ENCODE measurements at places on chromosomes 11 and 22. TPM values are rescaled to one million over a fixed set of nuclear protein-coding genes. Genes with fewer than 3 reads are reported as not detected.

DNA sequence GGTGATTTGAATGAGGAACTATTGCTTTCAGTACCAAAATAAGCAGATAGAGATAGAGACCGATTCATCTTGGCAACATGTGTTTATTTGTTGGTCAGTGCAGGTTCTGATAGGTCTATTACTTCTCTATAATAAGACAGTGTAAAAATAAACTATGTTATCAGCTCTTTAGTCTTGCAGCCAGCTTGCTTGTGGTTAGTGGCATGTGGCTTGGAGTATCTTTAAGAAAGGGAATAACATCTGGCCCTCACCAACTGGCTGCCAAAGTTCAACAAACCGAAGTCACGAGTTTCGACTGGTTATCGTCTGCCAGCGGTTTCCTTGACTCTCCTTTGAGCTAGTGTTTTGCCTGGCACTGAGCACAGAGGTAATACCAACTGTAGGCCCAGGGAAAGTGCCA is 71.8 kb downstream of the CTTN start:
- no peak for DNase-seq

GRCh38 chr11:76649851-76650372 is 20.6 kb downstream of the LRRC32 start:
- no peak for DNase-seq

GRCh38 chr11:113475160-113475761 is at the start of gene DRD2:
Gene DRD2 (minus strand): TSS chr11:113475398. CDS start chr11:113424651, 50,747 bp downstream.
- DNase-seq: no peak

GRCh38 chr11:73113426-73113825 is 28.7 kb downstream of the FCHSD2 start:
- no peak for DNase-seq

DNA sequence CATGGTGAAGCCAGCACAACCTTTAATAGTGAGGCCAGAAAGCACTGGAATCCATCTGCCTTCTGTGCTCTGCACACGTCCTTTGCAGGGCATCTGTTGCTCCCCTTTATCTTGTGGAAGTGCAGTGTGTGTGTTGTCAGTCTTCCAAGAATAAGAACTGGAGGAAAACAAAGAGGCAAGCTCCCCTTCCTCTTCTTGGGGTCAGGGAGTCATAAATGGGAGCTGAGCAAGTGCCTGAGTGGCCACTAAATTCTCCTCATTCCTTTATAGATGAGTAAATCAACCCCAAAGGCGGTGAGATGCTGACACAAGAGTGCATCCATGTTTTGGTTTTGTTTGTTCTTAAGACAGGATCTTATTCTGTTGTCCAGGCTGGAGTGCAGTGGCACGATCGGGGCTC is 38.3 kb downstream of the WT1 start:
- no peak for DNase-seq

DNA sequence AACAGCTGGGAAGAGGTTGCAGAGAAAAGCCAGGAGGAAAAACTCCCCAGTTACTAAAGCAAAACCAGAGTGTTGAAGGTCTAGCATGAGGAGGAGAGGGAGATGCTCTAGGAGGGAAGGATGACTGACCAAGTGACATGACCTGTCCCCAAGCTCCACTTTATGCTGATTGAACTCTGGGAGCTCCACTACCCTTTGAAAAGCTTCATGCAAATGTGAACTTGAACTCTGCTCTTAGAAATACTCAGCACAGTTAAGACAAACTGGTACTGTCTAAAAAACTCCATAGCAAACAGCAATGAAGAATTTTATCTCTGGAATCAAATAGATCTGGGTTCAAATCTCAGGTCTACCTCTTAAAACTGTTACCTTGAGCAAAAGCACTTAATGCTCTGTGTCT is 14.5 kb upstream of the POU2AF1 start:
- DNase-seq: no peak

DNA sequence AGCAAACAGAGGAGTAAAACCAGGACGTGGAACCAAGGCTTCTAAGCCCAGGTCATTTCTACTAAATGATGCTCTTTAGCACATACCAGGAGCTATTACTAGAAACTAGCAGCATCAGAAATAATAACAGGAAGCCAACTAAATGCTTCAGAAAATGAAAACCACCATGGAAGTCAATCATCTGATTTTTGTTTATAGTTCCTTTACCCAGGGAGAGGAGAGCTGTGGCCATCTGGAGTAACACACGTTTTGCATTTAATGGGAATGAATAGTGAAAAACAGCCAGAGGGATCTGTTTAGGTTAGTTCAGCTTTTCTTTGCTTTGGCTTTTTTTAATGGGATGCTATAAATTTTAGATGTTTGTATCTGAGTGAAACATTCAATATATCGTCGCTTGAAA is 250.7 kb upstream of the ARHGAP20 start:
- DNase-seq: no peak

DNA sequence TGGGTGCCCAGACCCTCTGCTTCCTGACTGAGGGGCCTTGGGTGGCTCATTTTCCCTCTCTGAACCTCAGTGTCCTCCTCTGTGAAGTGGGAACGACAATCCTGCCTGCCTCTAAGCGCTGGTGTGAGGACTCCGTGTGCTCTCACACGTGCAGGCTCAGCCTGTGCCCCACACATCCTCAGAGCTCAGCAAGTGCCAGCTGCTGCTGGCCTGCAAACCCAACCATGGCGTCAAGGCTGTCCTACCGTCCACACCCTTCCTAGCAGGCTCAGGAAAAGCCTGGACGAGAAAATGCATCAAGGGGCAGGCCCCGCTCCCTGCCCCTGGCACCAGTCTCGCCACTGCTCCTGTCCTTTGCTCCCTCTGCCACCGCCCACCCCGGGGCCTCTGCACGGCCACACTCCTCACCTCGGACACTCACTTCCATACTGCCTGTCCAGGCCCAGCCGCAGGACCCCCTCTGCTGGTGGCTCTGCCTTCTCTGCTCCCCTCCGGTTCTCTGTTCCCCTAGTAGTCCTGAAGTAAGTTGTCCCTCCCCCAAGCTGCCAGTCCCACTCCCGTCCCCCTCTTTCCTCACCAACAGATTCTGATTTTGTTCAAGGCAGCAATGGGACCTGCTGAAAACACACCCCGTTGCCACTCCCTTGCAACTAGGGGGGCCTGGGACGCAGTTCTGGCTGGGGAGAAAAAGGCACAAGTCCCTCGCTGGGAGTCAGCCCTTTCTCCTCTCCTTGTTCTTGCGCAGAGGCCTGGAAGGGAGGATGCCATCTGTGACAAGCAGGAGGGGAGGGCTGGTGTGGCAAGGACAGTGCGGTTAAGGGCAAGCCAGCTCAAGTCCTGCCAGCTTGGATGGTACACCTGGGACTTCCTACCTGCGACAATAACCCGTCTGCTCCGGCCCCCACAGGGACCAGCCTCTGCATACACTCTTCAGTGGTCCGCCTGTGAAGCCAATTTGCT is 62.2 kb downstream of the ARFGAP3 start:
- no peak for DNase-seq

- no peak for DNase-seq
These were observed 339.2 kb downstream of the TENM4 start for GRCh38 chr11:79101656-79102055.

- DNase-seq: no peak
These were observed 1.2 kb upstream of the TMEM45B start for GRCh38 chr11:129814244-129815014.

GRCh38 chr11:19398772-19399527 is 158.2 kb upstream of the E2F8 start:
- no peak for DNase-seq

- no peak for DNase-seq
These were observed 7.8 kb upstream of the CD248 start for GRCh38 chr11:66324664-66325063.

GRCh38 chr22:47204002-47204979 is 441.8 kb downstream of the TBC1D22A start:
- no peak for DNase-seq

- no peak for DNase-seq
These were observed 133.9 kb upstream of the UBASH3B start for GRCh38 chr11:122521626-122522025.

- no peak for DNase-seq
These were observed 11.7 kb downstream of the MAFF start for GRCh38 chr22:38213319-38213989.

GRCh38 chr11:17389957-17390649 is 1.6 kb upstream of the KCNJ11 start:
- no peak for DNase-seq

DNA sequence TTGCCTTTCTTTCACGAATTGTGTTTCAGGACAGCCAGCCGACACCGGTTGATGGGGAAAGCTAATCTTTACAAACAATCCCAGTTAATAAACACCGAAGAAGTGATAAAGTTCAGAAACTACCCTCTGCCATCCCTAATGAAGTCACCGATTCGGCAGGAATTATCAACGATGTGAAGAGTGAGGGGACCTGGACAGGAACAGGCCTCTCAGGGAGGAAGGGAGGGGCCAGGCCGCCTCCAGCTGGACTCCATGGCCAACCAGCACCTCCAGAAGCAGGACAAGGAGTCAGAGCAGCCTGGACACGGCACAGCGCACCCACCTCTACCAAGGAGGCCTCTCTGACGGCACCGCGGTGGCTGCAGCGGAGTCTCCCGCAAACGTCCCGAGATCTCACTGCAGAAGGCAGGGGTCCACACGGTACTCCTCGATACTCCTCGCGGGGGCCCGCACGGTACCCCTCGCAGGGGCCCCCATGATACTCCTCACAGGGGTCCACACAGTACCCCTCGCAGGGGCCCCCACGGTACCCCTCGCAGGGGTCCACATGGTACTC is 3.9 kb downstream of the TOLLIP start:
- DNase-seq: no peak

DNA sequence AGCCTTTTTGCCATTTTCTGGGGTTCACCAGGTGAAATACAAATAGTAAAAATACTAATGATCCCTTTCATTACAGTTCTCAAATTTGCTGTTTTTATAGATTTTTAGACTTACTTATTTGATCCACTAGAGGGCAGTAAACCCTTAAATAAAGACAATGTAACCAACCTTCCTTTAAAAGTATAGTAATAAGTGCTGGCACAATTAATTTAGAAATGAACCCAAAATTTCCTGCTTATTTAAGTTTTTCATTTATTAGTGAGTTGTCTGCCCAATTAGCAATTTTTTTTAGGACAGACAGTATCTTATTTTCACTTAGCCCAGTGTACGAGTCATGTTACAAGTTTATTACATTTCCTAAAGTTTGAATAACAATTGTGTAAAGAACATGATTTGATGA is 4.7 kb downstream of the DDIAS start:
- DNase-seq: no peak

DNA sequence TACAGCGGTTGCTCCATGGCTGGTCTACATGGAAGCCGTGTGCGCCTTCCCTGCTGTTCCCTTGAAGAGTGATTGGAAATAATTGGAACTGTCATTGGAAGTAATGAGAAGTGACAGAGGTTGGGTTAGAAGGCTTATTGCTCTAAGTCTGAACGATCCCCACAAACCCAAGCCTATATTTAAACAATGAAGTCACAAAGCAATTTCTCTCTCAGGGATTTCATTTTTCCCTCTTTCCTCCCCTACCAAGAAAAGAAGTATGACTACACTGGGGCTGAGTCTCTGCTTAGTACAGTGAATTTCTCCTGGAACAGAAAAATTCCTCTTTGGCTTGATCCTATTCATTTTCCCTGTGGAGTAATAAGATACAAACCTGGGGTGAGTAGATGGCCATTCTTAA is 7.8 kb downstream of the CLMP start:
- DNase-seq: no peak

- DNase-seq: no peak
These were observed 6.1 kb upstream of the CD82 start for GRCh38 chr11:44559207-44559939.

GRCh38 chr11:35138943-35139721 is at the start of gene CD44:
Gene CD44 (plus strand): TSS chr11:35139171. CDS start chr11:35139304, 133 bp downstream.
- no peak for DNase-seq

DNA sequence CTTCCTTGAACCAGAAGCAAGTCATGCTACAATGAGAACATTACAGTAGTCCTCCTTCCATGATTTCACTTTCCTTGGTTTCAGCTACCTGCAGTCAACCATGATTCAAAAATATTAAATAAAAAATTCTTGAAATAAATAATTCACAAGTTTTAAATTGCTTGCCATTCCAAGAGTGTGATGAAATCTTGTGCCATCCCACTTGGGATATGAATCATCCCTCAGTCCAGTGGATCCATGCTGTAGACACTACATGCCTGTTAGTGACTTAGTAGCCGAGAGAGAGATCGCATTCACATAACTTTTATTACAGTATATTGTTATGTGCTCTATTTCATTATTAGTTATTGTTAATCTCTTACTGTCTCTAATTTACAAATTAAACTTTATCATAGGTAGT is 6.0 kb downstream of the HOATZ start:
- DNase-seq: no peak

DNA sequence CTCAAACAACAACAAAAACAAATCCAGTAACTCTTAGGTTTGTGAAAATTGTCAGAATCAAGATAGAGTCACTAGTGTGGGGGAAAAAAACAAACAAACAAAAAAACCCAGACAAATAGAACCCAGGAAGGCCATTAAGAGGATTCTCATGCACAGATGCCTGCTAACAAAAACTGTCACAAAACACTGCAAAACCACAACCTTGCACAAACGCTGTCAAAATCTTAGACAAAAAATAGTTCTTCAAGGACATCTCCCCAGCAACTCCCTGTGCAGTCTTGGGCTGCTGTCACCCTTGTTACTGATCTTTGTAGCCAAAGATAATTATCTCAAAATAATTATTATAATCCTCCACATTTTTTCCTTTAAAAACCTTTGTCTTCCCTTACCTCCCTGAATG is 4.6 kb upstream of the ZBED5 start:
- DNase-seq: no peak

The CHEK1 gene
- 17.5 TPM for total RNA-seq

The PRR5 gene
- 13.6 TPM for total RNA-seq

The NCR3LG1 gene
- total RNA-seq: 12.0 TPM

The RIC3 gene
- total RNA-seq: 55.7 TPM

The JAML gene
- total RNA-seq: 1.2 TPM

The MRPL49 gene
- 26.4 TPM for total RNA-seq

The KCNJ11 gene
- total RNA-seq: 11.4 TPM

The SLC37A2 gene
- total RNA-seq: 3.4 TPM

The BCO2 gene
- total RNA-seq: 2.8 TPM

The SMIM35 gene
- not detected for total RNA-seq

The TMPRSS13 gene
- 0.47 TPM for total RNA-seq

The NFAM1 gene
- total RNA-seq: 0.62 TPM

The OR5A1 gene
- not detected for total RNA-seq

The GGTLC2 gene
- not detected for total RNA-seq

The C11orf91 gene
- not detected for total RNA-seq

Data from occipital lobe (tissue), 3 donors.